NCI-H1930 (cell line): ENCODE measurements at places on chromosomes 12 and 14.

DNA sequence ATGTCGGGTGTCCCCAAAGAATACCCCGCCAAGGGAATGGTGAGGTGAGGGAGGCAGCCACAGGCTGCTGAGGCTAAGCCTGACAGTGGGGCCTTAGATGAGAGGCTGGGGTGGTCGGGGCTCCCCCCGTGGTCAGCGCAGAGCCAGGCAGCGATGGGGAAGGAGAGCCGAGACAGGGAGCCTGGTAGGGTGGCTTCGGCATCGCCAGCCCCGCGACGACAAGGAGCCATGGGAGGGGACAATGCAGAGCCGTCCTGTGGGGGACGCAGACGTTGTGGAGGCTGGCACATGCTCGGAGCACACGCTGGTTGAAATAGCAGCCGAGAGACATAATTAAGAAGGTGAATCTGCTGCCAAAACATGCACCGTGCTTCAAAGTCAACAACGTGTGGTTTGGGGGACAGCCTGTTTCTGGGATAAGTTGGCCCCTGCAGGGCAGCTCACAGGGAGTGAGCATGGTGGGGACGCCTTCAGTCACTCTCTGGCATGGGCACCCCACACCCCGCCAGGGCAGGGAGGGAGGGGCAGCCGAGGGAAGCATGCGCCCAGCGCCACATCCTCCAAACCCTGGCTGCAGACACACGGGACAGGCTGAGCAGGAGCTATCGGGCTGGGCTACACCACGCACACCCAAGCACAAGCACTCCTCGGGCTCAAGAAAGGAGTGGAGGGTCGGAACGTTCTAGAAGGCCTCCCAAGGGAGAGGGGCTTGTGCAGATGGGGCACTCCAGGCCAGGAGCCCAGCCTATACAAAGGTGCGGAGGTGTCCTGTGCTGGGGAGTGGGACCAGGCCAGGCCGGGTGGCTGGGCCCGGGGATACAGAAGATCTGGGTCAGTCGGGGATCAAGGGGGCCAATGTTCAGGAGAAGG lies 66.6 kb upstream of the C14orf180 start:
- no peak for DNase-seq

GRCh38 chr12:121620333-121620891 lies 5.9 kb upstream of the ORAI1 start:
- no peak for DNase-seq

- no peak for DNase-seq
Observed at GRCh38 chr12:103806803-103807202, 34.2 kb downstream of the NT5DC3 start.

GRCh38 chr12:107533218-107533617 lies 152.4 kb upstream of the PWP1 start:
- no peak for DNase-seq

GRCh38 chr12:31896514-31897039 lies 62.6 kb upstream of the RESF1 start:
- DNase-seq: no peak

DNA sequence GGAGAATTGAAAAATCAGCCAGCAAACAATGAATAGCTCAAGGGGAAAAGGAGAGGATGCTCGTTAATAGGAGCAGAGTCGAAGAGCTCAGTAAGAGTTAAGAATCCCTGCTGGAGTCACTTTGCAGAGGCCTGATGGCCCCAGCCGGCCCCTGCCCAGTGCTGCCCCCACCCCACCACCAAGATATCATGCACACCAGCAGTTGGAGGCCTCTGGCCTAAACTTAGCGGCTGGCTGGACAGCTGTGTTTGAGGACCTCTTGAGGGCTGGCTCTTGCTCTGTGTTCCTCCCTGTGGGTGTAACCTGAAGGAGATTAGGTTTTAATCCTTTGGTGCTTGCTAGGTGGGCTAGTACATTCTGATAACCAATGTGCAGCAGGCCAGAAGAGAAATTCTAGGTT lies 142.0 kb downstream of the PLXNC1 start:
- DNase-seq: no peak

- DNase-seq: no peak
Observed at GRCh38 chr12:47033081-47033480, 46.3 kb upstream of the PCED1B start.

DNA sequence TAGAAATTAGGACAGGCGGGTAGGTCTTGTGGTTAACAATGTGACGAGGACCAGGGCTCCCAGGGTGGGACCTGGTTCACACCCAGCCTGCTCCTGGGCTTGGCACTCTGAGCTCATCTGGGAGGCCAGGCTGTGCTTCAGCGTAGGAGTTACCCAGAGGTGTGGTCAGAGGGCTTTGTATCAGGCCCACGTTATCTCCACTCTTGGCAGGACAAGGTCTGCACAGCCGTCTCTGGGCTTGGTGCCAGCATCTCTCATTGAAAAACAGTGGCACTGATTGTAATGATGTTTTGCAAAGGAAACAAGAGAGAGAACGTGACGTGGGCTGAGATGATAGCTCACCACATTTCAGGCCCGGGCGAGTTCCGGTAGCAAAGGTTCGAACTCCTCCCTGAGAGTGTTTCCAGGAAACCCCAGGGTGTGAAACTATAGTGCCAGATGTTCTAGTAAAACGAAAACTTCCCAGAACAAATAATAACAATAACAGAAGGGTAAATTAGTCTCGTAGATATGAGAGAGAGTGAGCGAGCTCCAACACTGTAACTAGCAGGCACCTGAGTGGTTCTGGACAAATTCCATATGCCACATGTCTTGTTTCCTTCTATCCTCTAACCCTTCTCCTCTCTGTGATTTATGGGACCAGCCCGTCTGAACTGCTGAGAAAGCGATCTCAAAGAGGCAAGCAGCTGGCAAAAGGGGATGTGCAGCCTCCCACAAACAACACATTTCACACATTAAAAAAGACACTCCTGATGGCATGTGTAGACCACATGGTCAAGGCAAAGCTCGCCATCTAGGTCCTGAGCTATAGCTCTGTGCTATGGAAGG lies 227.3 kb downstream of the KTN1 start:
- DNase-seq: peak; percentile 13

DNA sequence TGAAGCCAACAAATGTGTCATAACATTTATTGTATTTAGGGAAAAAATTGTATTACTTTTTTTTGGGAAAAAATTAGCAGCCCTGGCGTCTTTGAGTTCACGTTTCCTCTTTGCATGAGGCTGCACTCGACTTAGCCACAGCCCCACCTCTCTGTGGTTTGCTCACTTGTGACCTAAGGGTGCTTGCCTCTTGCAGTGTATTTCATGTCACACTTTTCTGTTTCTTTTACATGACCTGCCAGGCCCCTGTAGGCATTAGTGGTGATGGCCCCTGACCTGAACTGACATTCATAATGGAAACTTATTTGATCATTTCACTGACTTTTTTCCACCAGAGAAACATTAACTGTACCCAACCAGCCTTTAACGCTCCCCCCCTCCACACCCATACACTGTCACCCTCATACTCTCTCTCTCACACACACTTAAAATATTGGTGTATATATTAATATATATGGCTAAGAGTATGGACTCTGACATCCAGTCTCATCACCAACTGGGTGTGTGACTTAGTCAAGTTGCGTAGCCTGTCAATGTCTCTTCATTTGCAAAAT lies 122.9 kb downstream of the PRKCH start:
- no peak for DNase-seq

DNA sequence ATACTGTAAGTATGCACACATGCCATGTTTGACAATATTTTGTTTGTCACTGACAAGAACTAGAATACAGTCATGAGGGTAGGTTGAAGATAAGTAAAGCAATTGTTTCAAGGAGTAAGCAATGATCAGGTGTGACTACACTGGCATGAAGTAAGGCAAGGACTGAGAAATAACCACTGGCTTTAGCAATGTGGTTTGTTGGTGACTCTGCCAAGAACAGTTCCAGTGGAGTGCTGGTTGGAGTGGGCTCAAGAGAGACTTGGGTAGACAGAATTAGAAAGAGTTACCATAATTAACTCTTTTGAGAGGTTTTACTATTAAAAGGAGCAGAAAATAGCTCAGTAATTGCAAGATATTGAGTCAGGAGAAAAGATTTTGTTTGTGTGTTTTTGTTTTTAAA lies 129.6 kb downstream of the GTF2A1 start:
- no peak for DNase-seq

GRCh38 chr14:35292770-35293561 lies 784 bp downstream of the PSMA6 start:
- no peak for DNase-seq

DNA sequence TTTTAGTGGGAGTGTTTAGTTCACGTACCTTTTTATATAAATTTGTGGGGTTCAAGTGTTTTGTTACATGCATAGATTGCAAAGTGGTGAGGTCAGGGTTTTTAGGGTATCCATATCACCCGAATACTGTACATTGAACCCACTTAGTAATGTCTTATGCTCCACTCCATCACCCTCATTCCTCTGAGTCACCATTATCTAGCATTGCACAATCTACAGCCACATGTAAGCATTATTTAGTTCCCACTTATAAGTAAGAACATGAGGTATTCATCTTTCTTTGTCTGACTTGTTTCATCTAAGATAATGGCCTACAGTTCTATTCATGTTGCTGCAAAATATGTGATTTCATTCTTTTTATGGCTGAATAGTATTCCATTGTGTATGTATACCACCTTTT lies 583.7 kb upstream of the LRFN5 start:
- no peak for DNase-seq

DNA sequence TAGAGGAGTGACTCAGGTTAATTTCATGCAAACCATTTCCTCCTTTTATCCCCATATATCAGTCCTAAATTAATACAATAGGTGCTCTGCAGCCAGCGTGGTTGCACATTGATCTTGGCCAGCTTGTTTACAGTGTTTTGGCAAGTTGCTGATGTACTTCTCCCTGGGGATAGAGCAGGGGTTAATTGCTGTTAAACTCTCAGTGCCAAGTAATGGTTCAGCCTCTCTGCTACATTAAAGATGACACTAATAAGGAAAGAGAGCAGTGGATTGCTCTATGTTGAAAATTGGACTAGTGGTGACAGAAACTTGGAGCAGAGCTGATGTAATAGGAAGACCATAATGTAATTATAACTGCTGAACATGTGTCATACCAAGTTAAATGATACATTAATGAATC lies 717.5 kb downstream of the RERGL start:
- peak; percentile 3 for DNase-seq

- no peak for DNase-seq
Observed at GRCh38 chr12:19830446-19830845, 391.2 kb downstream of the AEBP2 start.

DNA sequence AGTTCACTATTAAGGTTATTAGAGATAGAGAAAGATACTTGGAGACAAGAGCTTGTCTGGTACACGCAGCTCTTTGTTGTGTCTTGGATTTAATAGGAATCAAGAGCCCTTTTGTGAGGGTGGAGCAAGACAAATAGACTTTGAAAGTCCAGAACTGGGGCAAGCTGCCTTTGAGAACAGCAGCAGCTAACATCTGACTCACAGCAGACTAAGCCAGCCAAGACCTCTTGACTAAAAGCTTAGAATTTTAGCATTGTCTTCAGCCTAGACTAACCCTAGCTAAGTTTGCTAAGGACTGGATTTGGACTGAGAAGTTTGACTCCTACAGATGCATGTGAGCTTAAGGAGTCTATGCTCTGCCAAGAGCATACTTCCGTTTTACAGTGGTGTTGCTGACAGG lies 201.9 kb upstream of the RBM19 start:
- DNase-seq: no peak
